ENCODE measurements at places on chromosomes 1 and 21.

DNA sequence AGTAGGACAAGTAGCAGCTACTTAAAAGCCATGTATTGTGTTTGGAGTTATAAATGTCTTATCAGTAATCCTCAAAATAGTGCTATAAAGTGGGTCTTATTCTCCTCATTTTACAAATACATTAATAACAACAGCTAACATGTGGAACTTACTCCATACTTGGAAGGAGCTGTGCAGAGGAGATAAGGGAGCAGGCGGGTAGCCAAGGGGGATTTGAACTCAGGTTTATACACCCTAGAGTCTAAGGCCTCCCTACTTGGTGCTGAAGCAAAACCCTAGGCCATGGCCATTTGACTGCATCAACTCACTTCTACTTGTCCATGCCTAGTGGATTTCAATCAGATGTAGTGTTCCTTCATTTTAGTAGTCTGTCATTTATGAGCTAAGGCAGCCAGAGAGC is 72.1 kb downstream of the LMO4 start:
- no peak for DNase-seq

GRCh38 chr1:162016631-162017030 is 7.0 kb downstream of the OLFML2B start:
- no peak for DNase-seq

- no peak for DNase-seq
Observed at GRCh38 chr1:218867941-218868626, 305.6 kb upstream of the LYPLAL1 start.

- no peak for DNase-seq
Observed at GRCh38 chr1:15941899-15942660, 33.8 kb downstream of the ZBTB17 start.

GRCh38 chr1:68448365-68448764 is 1.4 kb downstream of the RPE65 start:
- no peak for DNase-seq

DNA sequence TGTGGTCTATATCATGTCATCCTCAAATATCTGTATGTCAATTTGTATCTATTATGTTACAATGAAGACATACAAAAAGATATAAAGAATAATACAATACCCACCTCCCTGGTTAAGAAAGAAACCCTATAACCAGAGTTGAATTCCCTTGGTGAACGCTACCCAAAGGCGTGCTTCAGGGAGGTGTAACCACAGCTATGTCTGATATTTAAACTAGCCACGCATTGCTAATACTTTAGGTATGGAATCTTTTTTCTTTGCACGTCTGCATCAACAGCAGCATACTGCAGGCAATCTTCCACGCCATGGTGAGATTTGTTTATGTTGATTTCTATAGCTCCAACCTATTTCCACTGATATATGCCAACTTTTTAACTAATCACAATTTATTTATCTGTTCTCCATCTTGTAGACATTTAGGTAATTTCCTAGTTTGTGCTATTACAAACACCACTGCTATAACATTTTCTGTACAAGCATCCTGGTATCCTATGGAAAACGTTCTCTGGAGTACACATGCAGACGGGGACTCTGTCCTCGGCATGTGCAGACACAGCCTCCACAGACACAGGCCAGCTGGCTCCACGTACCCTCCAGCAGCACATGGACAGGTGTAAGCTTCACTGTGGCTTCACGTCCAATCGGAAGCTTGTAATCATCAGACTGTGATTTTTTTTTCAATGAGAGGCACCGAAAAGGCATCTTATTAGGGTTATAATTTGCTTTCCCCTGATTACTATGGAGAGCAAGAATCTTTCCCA is 58.5 kb downstream of the HSF2BP start:
- peak; percentile 80 for DNase-seq
